ENCODE measurements at places on chromosomes 5 and 9.

GRCh38 chr9:98530275-98530674, 178.5 kb downstream of the GABBR2 start:
- no peak for DNase-seq

GRCh38 chr5:133790898-133791297, 177.5 kb downstream of the C5orf15 start:
- DNase-seq, result no peak

DNA sequence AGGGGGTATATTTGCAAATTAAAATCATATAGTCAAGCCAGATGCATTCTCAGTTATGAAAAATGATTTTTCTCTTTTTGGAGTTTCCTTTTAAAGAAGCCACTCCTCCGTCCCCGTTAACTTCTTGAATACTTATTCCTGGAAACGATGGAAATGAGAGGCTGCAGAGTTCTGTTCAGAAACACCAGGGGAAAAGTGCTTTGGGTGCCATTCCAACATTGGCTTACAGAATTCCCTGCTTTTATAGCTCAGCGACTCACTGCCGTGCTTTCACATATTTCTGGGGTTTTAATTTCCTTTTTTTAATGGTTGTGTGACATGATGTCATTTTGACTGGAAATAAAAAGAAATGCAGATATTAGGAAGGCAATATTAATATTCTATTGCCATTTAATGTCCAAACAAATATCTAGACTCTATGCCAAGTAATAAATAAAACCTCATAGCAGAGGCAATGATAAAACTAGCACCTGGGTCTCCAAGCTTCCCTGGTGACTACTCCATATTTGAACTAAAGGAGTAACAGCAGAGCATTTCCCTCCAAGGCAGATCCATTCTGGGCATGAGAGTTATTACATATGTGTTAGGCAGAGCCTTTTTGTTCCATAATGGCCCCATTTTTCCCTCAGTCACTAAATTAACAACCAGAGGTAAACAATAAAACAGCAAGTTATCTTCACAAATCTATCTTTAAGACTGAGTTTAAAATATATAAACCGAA, 363.4 kb downstream of the EBF1 start:
- no peak for DNase-seq

DNA sequence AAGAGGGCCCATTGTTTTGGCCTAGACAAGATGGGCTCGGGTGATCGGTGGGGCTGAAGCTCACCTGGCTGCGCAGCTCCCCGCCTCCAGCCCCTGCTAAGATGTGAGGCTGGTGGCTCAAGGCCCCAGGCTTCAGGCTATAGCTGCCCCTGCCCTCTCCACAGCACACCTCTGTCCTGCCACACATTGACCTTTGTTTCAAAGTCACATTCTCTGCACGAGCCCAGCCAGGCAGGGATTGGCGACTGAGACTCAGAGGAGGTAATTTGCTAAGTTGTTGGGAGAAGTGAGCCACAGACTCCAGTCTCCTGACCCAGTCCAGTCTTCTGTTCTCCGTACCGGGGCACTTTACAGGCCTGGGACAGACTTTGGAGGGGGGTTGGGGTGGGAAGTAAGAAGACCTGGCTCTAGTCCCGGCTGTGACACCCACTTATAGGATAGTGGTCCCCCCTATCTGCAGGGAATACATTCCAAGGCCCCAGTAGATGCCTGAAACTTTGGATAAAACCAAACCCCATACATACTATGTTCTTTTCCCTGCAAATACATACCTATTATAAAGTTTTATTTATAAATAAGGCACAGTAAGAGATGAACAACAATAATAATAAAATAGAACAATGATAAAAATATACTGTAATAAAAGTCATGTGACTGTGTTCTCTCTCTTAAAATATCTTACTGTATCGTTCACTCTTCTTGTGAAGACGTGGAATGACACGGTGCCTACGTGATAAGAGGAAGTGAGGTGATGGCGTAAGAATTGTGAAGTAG, 13.3 kb downstream of the PDGFRB start:
- no peak for DNase-seq

DNA sequence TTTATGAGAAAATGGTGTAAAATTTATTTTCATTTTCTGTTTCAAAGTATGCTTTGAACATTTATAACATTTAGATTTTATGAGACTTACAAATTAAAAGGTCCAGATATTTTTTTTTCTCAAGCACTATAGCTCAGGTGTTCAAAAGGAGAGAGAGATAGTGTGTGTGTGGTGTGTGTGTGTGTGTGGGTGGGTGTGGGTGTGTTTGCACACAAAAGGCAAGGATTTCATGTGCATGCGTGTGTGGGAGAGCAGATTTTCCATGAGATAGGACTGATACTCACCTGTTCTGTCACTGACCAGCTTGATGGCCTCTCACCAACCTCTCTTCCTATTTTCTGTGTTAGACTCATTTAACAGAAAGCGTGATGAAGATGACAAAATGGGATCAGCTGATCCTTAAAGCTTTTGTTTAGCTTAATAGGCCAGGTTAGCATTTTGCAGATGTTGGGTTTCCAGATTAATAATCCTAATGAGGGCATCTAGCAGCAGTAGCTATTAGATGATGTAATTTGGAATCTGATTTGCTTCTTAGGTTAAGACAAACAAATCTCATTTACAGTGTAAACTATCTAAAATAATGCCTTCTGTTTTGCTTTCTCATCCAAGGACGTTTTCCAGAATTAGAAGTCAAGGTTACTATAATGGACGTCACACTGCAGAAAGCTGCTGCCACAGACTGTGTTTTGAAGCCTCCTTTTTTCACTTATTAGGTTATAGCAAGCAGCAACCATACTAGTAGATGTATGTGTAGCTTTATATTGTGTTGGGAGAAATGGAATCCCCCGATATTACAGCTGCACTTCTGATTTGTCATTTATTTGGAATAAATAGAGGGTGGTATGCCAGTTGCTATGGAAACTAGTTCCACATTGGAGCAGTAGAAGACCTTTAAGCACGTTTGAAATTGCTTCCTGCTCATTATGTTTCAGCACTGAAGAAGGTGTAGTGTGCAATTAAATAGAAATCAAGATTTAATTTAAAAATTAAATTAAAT, 355.6 kb downstream of the TAF11L14 start:
- DNase-seq, result no peak

GRCh38 chr5:38656568-38656967, 100.1 kb upstream of the LIFR start:
- DNase-seq, result no peak

DNA sequence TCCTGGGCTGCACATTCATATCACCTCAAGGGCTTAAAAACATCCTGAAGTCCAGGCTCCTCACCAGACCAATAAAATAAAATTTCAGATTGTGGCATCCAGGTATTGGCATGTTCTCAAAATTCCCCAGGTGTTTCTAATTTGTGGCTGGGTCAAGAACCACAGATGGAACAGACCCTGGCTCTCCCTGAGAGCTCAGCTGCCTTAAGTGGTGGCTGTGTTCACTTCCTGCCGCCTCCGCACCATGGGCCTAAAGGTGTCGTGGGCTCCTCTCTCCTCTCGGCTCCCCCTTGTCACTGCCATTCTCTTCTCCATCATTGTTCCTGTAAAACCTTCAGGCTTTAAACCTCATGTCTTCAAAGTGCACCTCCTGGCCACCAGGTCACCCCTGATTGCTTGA, 17.8 kb upstream of the CCNJL start:
- peak; percentile 16 for DNase-seq

GRCh38 chr5:10789021-10789420, 28.0 kb upstream of the DAP start:
- DNase-seq, result no peak

DNA sequence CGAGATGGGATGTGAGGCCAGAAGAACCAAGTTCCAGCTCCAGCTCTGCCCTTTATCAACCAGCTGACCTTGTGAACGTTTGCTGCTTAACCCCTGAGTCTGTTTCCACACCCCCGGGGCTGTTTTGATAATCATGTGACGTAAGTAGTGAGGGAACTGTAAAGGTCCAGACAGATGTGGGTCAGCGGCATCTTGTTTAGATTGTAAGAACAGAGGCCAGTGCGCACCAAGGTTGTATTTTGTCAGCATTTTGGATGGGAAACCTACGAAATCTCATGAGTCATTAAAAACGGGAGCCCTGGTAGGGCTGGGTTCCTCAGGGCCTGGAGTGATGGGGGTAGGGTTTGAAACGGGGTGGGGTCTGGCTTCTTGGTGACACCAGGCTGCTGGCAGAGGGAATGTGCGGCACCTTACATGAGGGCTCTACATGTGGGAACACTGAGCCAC, 13.8 kb upstream of the COL15A1 start:
- DNase-seq, result no peak

GRCh38 chr9:13873203-13873602, 440.7 kb downstream of the NFIB start:
- DNase-seq, result no peak

DNA sequence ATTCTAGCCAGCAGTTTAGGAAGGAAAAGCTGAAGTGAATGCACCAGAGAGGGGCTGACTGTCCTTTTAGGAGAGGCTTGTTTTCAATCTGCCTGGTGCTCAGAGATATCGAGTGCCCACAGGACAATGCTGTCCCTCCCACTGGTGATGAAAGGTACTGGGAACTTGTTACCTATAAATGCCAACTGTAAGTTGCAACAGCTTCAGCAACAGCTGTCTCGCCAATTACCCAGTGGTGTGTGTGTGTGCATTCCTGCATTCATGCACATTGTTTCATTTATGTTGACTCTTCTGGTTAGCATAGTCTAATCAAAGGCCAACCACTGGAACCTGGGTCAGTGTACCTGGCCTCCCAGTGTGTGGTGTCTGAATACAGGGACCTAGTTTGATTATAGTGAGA, 161.1 kb downstream of the CSNK1G3 start:
- no peak for DNase-seq

GRCh38 chr5:39948341-39948740, 523.6 kb upstream of the DAB2 start:
- DNase-seq, result no peak

DNA sequence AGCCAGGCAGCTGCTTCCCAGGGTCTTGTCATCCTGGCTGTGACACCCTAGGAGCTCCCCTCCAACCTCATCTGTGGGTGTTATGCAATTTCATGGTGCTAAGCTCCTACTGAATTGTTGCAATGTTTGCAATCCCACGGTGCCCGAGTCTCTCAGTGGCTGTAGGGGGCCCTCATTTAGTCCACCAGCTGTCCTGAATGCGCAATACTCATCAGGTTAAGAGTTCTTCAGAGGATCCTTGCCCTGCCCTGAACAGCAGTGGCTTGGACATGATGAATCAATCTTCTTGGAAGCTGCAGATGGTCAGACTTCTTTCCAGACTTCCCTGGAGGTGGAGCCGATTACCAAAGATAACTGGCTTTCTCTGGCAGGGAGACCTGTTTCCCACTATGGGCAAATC, 584.1 kb downstream of the CCDC171 start:
- no peak for DNase-seq

DNA sequence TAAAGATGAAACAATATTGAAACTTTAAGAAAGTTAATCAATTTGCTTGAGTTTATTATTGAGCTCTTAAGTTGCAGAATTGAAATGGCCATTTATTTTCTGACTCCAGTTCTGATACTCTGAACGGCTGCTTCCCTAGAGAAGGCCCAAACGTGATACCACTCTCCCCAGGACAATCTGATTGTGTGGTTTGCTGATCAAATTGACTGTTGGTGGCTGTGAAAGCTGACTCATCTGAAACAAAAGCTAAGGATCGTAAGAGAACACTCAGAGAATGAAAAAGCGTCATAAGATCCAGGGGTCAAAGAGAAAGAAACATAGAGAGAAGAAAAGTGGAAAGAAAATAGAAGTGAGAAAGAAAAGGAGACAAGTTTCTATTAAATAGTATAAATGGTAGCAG, 147.2 kb downstream of the IZUMO3 start:
- DNase-seq, result no peak

DNA sequence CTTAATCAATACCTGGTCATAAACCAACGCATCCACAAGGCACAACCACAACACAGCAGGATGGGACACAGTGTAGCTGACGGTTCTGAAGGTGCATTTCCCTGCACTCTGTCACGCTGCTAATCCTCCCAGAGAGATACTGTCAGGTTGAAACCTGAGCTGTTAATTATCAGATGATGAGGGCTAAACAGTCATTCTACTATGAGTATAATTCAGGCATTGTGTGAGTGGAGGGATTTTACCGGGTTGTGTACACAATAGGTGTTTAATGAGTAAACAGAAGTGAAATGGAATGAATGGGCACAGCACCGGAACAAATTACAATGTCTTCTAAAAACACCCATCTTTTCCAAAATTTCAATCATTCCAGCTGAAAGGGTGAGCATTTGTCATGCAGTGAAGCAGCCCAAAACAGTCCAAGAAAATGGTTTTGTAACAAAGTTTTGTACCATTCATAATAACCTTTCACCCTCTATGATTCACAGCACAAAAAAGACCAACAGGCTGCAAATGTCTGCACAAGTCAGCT, 71.5 kb downstream of the ABCA1 start:
- DNase-seq, result no peak

GRCh38 chr5:141077826-141078225, 16.6 kb upstream of the PCDHB2 start:
- no peak for DNase-seq

- no peak for DNase-seq
Measured at GRCh38 chr9:128905964-128906363, 14.8 kb upstream of the PHYHD1 start.

- no peak for DNase-seq
Measured at GRCh38 chr9:109861499-109861898, 81.5 kb downstream of the PALM2AKAP2 start.

GRCh38 chr9:134782921-134783698, 97.5 kb upstream of the FCN2 start:
- no peak for DNase-seq

DNA sequence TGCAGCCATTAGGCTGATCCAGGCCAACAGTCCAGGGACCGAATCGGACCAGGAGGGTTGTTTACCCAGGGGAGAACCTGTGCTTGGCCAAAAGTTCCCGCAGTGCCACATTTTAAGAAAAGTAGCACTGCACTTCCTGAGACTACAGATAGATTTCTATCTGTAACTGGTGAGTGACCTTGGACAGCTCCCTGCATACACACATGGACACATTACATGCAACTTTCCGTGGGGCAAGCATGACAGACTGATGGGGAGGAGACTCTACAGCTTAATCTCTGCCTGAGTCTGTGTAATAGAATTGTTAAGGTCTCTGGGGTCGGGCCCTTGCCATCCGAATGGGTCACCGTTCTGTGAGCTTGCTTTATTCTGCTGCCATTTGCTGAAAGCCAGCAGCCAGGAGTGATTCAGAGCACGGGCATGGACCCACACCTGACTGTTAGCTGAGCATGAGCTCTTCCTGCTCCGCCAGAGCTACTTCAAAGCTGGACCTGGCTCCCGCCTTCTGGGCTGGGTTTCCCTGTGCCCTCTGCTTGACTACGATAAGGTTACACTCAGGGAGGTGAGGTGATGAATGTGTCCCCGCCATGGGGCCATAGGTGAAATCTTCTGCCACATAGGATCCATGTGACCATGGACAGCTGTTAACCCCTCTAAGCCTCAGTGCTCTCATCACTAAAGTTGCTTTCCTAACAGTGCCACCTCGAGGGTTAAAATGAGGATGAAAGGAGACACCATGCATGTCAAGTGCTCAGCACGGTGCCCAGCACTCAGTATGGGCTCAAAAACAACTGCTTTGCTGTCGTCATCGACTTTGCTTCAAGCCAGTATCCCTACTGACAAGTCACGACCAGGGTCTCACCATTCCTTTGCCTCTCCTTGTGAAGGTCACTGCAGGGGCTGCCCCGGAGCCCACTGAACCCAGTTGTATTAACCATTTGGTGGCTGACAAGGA, 200.0 kb downstream of the MELK start:
- DNase-seq, result peak; percentile 40
